ENCODE measurements at places on chromosomes 1 and 21.

DNA sequence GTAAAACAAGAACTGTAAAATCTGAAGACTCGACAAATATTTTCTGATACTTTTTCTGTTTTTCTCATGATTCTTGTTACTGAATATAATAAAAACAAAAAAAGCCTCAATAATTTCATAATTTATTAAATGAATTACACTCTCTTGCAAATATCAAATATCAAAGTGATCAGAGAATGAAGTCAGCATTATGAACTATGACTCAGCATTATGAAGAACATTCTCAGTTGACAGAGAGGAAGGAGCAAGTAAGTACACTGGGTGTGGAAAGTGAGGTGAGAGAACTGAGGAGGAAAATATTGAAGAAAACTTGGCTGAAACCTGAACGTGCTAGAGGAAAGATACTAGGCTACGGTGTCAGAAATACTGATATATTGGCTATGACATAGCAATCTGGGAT lies 529.5 kb downstream of the KCNT2 start:
- DNase-seq, result no peak

GRCh38 chr1:183330335-183330734 lies 87.8 kb downstream of the NMNAT2 start:
- no peak for DNase-seq

DNA sequence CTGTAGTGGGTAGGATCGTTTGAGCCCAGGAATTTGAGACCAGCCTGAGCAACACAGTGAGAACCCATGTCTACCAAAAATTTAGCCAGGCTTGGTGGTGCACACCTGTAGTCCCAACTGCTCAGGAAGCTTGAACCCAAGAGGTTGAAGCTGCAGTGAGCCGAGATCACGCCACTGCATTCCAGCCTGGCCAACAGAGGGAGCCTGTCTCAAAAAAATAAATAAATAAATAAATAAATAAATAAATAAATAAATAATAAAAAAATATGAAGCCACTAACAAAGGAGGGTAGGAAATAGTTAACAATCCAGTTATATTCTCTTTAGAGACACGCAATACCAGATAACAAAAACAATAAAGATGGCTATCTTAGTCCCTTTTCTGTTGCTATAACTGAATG lies 11.9 kb upstream of the CBR3 start:
- DNase-seq, result no peak

GRCh38 chr1:51621161-51621560 lies 4.3 kb downstream of the OSBPL9 start:
- no peak for DNase-seq
